ENCODE measurements at places on chromosomes 2 and 18.

DNA sequence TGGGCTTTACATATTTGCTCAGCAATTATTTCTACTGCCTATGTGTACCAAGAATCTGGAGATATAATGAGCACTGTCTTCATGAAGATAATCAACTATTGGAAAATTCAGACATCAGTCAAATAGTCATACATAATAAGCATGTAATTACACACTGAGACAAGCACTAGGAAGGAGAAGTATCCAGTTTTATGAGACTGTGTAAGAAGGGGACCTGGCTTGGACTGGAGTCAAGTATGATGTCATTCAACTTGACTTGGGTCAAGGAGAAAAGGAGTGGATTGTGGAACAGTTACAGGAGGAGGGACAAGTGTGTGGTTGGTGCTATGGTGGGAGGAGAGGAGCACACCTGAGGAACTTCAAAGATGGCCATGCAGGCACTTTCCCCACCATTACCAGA is 419.8 kb upstream of the TRIB2 start:
- DNase-seq, result no peak

GRCh38 chr2:59889305-59889704 is 664.1 kb downstream of the BCL11A start:
- DNase-seq, result no peak

DNA sequence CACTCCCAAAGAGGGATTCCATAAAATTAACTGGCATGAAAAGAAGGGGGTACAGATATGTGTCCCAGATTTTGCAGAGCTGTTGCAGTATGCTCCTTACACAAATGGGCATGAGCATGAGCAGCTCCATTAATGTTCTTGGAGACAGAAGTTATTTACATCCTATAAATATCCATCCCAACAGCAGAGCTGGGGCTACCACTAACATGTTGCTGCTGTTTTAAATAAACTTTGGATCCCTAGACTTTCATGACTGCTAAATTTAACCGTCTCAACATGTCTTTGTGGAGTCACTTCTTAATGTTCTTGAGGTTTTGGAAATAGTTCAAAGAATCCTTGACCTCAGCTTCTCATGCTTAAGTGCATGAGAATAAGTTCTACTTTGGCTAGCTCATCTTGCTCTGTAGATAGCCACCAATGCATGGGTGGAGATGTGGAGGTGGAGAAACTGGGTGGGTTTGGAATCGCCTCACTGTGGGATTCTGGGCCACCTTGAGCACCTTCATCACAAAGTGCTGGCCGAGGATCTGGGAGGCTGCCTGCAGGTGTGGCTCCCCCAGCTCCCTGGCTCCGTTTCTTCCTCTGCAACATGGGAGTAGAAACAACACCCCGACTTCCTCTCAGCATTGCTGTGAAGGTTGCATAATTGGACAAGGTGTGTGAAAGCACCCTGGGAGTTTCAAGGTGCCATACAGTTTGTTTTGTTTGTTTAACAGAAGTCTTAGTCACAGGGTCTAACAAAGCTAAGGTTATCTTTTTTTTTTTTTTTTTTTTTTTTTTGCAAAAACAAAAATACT is 307.2 kb downstream of the MYCN start:
- no peak for DNase-seq

DNA sequence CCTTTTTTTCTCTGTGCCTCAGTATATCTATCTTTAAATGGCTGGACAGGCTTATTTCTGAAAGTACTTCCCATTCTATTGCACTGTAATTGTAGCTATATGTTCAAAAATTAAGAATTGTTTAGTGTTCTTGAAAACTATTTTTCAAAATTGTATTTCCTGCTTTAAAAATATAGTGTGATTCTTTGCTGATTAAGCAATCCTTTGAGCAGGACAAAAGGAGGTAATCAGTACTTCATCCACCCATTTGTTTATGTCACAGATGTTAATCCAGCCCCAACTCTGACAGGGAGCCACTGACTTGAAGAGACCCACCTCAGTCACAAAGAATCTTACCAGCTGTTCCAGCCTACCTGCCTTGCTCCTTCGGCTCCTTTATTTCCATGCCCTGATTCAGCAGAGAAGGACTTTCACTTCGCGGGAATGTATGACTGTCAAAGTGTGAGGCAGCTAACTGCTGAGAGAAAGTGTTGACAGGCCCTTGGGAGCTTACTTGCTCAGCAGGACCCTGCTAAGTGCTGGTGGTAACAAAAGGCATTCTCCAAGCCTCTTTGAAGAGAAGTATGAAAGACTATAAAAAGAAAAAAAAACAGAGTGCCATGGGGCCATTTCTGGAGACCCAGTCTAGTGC is 393.3 kb upstream of the CYRIA start:
- no peak for DNase-seq

DNA sequence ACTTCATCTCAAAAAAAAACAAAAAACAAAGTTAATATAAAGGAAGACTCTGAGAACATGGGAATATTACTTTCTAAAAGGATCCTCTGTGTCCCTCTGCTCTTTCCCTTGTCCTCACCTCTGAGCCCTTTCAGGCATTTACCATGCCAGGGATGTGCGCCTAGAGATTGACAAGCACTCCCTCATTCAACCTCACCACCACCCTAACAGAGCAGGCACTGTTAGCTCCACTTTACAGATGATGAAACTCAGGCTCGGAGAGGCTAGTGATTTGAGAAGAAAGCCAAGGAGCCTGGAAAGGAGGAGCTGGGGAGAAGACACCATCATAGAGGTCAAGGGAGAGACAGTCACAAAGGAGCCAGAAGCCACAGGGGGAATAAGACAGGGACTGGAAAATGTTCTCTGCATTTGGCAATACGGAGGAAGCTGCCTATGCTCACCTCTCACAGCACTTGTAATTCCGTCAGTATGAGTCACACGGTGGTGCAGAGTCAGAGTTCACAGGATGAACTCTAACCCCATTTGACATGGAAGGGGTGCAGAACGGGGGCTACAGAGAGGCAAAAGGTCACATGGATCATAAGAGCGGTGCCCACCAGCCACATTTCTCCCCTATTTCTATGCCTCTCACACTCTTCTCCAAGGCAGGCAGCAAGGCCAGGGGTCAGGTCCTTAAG is 101.8 kb upstream of the NFU1 start:
- DNase-seq, result peak; percentile 32

DNA sequence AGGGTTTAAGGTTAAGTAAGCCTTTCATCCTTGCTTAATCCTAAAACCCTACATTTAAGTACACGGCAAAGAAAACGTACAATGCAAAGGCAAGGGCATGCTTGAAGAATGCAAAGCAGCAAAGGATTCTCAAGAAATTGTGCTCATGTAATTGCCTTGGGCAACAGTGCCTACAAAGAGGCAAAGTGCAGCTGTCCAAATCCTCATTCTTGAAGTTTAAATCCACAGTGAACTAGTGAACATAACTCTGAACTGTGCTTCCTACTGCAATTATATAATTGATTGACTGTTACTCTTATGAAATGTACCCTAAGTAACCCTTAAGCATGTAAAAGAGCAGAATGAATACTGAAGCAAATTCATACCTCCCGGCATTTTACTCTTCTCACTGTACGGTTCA is 85.4 kb downstream of the MAP3K20 start:
- DNase-seq, result no peak

DNA sequence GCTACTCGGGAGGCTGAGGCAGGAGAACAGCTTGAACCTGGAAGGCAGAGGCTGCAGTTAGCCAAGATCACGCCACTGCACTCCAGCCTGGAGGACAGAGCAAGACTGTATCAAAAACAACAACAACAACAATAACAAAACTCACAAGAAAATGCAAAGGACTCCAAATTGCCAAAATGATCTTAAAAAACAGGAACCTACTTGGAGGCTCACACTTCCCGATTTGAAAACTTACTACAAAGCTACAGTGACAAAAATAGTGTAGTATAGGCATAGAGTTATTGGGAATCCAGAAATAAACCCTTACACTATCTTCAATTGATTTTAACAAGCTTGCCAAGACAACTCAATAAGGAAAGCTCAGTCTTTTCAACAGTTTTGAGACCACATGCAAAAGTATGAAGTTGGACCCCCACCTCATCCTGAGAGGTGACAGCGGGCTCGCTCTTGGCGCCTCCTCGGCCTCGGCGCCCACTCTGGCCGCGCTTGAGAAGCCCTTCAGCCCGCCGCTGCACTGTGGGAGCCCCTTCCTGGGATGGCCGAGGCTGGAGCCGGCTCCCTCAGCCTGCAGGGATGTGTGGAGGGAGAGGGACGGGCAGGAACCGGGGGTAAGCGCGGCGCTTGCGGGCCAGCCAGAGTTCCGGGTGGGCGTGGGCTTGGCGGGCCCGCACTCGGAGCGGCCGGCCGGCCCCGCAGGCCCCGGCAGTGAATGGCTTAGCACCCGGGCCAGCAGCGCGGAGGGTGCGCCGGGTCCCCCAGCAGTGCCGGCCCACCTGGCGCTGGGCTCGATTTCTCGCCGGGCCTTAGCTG is 18.3 kb upstream of the ACVR2A start:
- DNase-seq, result no peak

DNA sequence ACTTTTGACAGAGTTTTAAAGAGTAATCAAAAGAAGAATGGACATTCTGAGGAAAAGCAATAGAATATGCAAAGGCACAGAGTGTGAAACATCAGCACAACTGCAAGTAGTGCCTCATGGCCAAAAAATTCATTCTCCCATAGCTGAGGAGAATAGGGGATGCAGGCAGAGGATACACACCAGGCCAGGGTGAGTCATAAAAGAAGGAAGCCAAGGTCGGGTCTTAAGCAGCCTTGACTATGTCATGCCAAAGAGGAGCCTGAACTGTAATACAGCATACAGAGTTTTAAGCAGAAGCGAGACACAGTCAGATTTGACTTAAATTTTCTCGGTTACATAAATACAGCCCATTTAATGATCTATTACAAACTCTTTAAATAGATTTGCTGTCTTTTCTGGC is 165.0 kb downstream of the LNPK start:
- DNase-seq, result peak; percentile 92

DNA sequence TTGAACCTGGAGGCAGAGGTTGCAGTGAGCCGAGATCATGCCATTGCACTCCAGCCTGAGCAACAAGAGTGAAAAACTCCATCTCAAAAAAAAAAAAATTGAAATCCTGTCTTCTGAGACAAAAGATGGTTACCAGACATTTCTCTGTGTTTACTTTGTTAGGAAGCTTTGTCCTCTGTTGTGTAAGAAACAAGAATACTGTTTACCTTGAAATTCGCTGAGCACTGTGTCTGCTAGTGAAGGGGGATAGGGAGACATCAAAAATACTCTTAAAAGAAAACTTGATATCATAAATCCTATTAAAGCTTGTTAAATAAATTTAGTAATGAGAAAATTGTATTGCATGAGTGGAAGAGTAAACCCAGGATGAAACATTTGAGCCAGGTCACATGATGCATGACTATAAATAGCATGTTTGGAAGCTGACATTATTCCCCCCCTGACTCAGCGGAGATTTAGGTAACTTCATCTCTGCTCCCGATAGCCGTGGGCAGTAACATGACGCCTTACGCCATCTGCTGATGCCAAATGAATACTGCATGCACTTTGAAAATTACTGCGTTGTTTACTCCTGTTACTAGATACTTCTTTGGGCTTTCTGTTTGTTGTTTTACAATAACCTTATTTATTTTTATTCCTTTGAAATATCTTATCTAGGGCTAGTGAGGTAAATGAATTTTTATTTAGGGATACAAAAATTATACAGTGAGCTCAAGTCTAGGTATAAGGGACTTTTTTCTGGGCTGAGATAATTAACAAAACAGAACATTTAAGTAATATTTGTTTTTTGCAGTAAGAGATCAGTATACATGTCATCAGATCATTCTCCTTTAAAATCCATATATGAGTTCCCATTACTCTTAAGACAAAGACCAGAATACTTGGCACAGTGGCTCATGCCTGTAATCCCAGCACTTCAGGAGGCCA is 134.9 kb downstream of the MAP3K20 start:
- peak; percentile 93 for DNase-seq

DNA sequence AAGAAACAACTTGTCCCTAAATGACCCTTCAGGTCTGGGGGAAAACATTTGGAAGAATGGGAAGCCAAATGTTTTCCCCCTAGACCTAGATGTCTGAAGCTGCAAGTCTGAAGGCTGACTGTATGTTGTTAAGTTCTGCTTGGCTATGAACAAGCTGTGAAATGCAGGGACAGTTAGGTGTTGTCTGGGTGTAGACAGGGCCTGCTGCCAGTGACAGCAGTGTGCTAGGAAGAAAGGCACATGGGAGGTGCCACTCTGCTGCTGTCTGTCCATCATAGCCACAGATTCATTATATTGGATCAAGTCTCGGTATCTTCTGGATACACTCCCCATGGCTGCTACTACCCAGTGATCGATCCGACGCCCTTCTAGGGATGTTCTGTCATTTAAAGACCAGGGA is 265.9 kb upstream of the PXDN start:
- no peak for DNase-seq

DNA sequence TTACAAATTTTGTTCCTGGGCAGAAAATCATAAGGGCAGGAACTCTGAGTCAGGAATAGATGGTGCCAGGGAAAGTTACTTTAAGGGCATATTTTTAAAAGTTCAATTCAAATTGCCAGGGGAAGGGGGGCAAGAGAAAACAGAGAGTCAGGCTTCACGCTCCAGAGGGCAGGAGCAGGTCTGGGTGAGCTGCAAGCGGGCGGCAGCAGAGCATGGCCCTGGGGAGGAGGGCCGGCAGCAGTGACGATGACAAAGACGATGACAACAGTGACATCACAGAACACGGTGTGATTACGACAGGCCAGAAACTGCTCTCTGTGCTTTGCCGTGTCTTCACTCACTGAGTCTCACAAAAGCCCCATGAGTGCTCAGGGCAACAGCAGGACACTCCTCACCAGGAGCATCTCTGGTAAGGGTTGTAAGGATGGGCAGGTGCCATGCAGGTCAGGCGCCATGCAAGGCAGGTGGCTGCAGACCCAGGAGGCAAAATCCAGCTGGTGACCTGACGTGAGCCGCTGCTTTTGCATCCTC is 23.3 kb downstream of the CHST10 start:
- no peak for DNase-seq

- DNase-seq, result no peak
Measured at GRCh38 chr18:59068276-59069071, 71.2 kb upstream of the SEC11C start.

DNA sequence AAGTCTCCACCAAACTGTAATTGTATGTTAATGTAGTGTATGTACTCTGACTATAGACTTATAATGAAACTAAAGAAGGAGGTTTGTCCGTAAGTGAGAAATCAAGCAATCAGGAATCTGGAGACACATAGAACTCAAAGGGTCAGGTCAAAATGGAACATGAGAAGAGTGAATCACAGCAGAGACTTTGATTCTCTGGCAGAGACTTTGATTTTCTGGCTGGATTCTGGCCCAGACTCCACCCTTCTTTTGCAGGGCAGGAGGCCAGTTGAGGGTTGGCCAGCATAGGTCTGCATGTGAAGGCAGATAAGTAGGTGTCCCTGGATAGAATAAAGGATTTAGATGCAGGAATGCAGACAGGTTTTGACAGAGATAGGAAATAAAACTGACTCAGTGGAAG is 11.0 kb upstream of the NCKAP5 start:
- DNase-seq, result peak; percentile 48

- DNase-seq, result peak; percentile 10
Measured at GRCh38 chr2:207408086-207408794, 121.5 kb upstream of the CREB1 start.
